RPMI7951 (cell line): ENCODE measurements at places on chromosomes 3 and 15. TPM values are rescaled to one million over a fixed set of nuclear protein-coding genes. Genes with fewer than 3 reads are reported as not detected.

GRCh38 chr3:39134305-39134704, 19.1 kb downstream of the CSRNP1 start:
- no peak for DNase-seq

- no peak for DNase-seq
These were observed 2.2 kb upstream of the EPHB3 start for GRCh38 chr3:184559336-184559735.

The ANKRD63 gene
- not detected in 2 replicates for total RNA-seq

The SEMA3G gene
- total RNA-seq, result 0.10 and 0.12 TPM in 2 replicates

- no peak for DNase-seq
These were observed 42.6 kb downstream of the TNK2 start for GRCh38 chr3:195865752-195866151.

The ACTR8 gene
- total RNA-seq, result 22.5 and 23.8 TPM in 2 replicates

The CACNA1D gene
- total RNA-seq, result 0.12 TPM in 1 of 2 replicates, not detected in the other

The SCN5A gene
- under 0.01 and 0.59 TPM in 2 replicates for total RNA-seq

DNA sequence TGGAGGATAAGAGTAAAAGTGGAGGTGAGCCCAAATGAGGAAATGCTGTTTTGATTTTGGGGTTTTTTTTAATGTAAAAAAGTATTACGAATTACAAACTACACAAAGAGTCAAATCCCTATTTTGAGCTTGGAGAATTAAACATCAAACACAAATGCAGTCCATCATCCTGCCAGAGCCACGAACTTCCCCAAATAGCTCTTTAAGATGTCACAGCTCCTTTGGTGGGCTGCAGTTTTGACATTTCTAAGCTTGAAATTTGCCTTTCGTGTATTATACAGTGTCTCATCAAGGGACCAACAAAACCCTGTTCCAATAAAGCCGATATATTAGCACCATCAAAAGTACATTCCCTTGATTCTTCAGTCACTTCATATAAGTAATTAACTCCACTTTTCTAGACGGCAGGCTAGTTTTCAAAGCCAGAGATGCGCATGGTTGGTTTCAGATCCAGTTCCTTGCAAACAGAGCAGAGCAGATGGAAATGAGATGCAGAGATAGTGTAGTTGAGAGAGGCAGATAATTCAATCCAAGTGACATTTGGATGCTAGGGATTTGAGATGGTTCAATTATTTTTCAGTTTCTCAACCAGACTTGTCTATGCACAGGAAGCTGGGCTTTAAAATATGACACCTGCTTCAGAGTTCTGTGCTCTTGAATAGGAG, 580.9 kb downstream of the EDEM1 start:
- no peak for DNase-seq

- peak; percentile 20 for DNase-seq
These were observed 129.7 kb upstream of the TPM1 start for GRCh38 chr15:62912808-62913207.

DNA sequence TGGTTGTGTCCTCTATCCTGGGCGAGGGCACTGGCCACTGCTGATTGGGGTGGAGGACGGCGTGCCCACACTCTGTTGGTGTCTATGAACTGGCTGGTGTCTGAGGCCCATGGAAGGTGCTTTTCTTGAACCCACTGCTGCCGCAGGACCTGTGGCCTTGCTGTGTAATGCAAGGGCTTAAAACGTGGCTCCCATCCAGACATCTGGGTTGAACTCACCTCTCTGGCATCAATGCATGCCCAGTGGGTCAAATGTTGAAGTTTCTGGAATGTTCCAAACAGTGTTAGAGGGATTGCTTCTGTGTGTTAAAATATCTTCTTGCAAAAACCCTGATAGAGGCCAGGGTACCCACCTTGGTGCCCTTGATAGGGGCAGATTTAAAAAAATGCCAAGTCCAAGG, 42.6 kb downstream of the FAM3D start:
- DNase-seq, result no peak

The TF gene
- 0.96 TPM in 1 of 2 replicates, not detected in the other for total RNA-seq

GRCh38 chr3:115885621-115886020, 262.3 kb downstream of the GAP43 start:
- DNase-seq, result no peak

The AGBL1 gene
- total RNA-seq, result not detected in 2 replicates

The PLS1 gene
- total RNA-seq, result 3.7 and 4.9 TPM in 2 replicates

GRCh38 chr15:92149029-92149428, 244.7 kb upstream of the ST8SIA2 start:
- no peak for DNase-seq

DNA sequence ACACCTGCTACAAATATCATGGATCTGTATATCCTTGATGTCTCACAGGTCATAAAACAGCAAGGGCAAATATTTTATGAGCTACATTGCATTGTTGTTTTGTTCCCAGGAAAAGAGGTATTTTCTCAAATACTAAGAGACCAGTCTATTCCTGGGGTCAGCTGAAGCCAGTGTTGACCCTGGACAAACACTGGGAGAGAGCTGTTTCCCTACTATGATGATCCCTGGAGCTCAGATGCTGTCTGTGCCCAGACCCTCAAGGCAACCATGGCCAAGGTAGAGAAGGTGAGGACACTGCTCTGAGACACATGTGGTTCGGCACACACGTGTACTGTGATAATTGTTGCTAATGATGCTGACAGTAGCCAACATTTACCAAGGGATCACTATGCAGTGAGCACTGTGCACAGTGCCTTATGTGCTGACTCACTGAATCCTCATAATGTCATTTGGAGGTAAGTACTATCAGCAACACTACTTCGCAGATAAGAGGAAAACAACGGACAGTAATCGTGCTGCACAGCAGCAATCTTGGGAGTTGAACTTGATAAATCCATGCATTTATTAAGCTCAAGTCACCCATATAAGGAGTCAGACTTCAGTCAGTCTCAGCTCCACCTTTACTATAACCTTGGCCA, 943.6 kb downstream of the FHIT start:
- DNase-seq, result no peak

GRCh38 chr3:23686519-23686918, 119.2 kb upstream of the UBE2E1 start:
- no peak for DNase-seq
